Stimulated activated naive B cell treated with anti-CD40 and anti-IgM and Interleukin-4, amounts not matched to agents 10 μg/mL and 1 μg/mL and 100 μg/mL, for 72 hours (primary cell): ENCODE measurements at places on chromosomes 1 and 21.

- DNase-seq, result no peak
Measured at GRCh38 chr1:20344738-20345137, 54.1 kb downstream of the VWA5B1 start.

DNA sequence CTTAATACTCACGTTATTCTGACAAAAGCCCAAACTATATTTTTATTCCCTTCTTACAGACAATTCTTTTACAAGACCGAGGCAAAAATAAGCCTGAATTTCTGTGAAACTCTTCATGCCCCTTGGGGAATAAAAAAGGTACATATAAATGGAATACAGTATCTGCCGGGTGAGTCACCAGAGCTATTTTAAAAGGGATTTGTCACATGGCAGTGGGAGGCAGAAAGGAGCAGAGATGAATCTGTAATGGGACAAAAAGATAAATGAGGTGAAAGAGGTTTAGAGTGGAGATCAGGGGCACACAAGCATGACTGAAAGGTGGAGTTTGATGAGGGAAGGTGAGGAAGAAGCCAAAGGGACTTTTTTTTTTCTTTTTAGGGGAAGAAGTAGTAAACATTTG, 8.8 kb downstream of the XCL1 start:
- DNase-seq, result no peak

DNA sequence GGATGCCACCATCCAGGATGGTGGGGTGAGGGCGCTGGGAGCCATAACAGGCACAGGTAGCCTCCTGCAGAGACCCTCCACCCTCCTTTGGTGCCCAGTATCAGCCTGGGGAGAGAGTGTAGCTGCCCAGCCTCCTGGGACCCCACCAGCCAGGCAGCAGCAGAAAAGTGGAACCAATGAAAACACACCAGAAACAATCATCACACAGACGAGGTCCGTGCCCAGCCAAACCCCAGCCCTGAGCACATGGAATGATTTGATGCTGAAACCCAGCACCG, 285.1 kb downstream of the PTPRU start:
- DNase-seq, result no peak

DNA sequence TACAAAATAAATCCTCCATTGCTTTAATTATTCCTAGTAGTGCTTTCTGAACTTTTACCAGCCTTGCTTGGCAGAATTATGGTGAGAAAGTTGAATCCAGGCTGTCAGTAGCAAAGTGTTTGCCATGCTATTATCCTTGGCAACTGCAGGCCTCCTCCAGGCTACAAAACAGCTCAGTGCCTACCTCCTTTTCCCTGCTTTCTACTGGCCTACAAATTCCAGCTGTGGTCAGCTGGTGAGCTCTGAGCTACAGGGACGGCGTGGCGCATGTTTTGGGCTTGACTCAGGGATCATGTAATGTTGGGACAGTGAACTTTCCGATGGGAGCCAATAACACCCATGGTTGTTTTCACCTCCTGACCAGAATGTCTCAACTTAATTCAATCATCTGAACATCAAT, 456.1 kb upstream of the ADAMTS5 start:
- no peak for DNase-seq

DNA sequence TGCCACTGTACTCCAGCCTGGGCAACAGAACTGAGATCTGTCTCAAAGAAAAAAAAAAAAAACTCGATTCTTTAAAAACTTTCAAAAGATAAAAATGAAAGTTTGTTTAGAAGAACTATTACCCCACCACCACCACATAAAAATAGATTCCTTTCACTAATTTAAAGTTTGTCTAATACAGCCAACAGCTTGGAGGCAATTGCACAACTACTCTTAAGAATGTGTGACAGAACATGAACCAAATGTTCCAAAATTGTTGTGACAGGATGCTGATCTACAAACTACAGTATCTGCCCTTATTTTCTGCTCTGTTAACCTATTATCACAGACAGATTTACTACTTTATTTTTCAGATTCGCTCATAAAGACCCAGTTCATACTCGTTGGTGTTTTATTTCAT, 5.5 kb upstream of the TGFBR3 start:
- DNase-seq, result no peak

DNA sequence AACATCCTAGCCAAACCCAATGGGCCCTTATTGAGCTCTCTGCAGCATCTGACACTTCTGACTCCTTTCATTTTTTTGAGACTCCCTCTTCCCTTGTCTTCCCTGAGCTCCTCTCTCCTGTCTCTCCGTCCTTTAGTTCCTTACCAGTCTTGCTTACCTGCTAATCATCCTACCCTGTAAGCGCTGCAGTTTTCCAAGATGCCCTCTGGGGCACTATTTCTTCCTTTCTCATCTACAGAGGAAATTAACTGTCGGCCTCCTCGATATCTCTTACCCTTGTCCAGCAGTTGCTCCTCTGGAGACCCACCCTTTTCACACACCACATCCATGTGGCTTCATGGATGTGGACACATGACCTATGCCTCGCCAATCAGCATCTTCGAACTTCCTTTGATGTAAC, 6.8 kb downstream of the GPR161 start:
- no peak for DNase-seq

GRCh38 chr21:28810826-28811524, 181.7 kb downstream of the LTN1 start:
- no peak for DNase-seq

DNA sequence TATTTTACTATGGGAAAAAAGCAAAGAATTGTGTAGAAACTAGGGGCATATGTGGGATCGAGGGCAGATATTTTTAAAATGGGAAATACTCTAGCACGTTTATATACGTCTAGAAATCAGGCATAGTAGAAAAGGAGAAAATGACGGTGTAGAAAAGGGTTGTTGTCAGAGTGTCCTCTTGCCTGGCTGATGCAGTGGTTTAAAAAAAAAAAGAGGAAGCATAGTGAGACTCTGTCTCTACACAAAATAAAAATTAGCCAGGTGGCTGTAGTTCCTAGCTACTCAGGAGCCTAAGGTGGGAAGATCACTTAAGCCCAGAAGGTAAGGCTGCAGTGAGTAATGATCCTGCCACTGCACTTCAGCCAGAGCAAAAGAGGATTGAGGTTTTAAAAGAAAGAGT, 64.7 kb upstream of the LRRC7 start:
- no peak for DNase-seq

DNA sequence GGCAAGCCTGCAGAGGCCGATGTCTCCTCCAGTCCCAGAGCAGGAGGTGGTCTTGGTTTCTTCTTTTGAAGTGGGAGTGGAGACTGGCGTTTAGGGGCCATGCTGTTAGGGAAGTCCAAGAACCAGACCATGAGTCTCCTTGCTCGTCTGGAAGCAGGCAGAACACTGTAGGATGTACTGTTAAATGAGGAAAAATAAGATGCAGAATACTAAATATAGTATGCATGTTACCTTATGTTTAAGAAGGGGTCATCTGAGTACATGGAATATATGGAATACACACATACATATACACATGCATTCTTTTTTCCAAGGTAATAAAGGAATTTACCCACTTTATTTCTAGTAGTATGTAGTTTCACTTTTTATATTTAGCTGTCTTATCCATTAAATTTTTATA, at the start of gene SETSIP:
Gene SETSIP (minus strand): TSS at position 101 of the 400 bp plus-strand sequence. CDS start 0 bp downstream, at position 101.
- DNase-seq, result no peak

DNA sequence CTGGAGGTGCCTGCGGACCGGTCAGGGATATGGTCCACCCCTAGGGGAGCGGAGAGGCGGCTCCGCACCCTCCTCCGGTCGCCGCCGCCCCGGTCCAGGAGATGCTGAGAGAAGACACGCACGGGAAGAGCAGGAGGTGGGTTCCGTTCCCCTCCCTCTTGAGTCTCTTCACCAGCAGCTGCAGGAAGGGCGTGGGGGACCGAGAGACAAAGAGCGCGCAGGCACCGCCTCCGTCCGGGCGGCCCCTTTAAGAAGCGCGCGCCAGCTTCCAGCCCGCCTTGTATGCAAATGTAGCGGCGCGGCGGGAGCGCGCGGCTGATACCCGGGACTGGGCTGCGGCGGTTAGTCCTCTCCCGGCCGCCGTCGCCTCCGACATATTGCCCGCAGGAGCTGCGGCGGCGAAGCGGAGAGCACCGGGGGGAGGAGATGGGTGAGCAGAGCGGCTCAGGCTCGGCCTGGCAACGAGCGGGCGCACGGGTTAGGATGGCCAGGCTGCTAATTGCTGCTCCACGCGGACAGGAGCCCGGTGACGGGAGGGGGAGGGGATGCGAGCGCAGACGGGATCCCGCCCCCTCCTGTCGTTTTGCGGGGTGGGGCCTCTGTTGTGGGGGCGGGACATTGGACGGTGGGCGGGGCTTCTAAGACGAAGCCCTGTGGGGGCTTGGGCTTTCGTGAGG, at the start of gene TMEM39B:
Gene TMEM39B (plus strand): TSS at position 318 of the 677 bp plus-strand sequence. CDS start 109 bp downstream, at position 427.
- peak; percentile 92 for DNase-seq

DNA sequence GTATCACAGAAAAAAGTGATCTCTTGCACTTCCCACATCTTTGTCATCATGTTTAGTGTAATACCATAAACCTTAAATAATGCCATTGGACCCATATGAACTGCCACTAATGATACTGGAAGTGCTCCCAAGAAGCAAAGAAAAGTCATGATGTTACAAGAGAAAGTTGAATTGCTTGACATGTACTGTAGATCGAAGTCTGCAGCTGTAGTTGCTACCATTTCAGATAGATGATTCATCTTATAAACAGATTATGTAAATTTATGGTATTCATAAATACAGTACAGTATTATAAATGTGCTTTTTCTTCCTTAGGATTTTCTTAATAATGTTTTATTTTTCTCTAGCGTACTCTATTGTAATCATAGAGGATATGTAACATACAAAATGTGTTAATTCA, 30.1 kb upstream of the LAMC2 start:
- DNase-seq, result no peak

DNA sequence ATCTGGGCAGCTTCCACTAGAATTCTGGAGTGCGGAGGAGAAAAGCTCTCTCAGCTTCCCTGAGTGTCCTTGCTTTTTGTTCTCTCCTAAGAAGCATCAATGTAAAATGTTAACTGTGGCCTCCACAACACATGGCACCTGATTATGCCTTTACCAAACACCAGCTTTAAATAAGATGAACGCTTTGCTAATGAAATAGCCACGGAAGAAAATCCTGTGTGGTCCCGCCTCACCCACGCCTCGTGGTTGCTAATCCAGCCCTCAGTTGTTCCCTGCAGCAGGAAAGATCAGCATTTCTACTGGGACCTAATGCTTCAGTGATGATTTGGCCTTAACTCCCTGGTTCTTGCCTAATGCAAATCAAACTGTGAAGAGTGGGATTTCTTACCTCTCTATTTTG, 1.8 kb upstream of the ERG start:
- DNase-seq, result no peak

DNA sequence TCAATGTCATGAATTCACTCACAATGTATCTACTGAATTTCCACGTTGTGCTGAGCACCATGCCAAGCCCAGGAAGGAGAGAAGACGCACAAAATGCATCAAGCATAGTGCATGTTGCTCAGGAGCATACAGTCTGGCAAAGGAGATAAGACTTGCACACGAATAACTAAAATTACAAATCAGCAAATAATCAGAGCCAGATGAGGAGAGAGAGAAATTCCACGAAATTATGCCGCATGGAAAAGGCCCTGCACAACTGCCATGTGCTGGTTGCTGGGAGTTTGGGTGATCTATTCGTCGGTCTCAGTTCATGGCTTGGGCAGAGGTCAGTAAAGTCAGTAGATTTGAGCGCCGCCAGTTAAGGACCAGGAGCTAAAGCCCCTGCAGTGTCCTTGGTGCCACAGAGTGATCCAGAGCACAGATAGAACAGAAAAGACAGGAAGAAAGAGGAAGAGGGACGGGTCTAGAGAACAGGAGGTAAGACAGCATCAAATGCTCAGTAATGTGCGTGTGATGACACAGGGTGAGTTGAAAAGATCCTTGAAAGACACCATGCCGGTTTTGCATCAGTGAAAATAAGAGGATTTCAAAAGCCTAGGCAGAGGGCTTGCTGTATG, 55.1 kb upstream of the ZNF281 start:
- no peak for DNase-seq

GRCh38 chr1:156711011-156711817, 5.8 kb upstream of the CRABP2 start:
- no peak for DNase-seq

GRCh38 chr1:87179076-87179810, 149.4 kb upstream of the LMO4 start:
- DNase-seq, result no peak

- no peak for DNase-seq
Measured at GRCh38 chr1:69513601-69514000, 54.1 kb upstream of the LRRC7 start.

- DNase-seq, result no peak
Measured at GRCh38 chr21:46041183-46041582, 56.7 kb upstream of the COL6A2 start.

DNA sequence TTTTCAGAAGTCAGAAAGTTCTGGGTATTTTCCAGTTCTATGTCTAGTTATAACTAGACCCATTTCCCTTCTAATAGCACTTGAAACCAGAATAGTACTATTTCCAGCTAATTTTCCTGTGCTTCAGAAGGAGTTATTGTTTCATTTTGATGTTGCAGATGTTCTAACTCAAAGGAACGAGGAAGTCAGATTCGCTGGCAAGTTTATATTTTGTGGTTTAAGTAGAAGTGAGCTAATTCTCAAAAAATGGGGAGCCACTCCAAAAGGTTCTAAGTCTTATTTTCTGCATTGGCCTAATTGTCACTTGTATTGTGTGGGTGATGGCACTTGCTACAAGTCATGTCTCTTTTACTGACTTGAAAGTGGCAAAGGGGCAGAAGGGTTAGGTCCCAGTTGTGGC, 18.1 kb downstream of the CCDC185 start:
- DNase-seq, result no peak

DNA sequence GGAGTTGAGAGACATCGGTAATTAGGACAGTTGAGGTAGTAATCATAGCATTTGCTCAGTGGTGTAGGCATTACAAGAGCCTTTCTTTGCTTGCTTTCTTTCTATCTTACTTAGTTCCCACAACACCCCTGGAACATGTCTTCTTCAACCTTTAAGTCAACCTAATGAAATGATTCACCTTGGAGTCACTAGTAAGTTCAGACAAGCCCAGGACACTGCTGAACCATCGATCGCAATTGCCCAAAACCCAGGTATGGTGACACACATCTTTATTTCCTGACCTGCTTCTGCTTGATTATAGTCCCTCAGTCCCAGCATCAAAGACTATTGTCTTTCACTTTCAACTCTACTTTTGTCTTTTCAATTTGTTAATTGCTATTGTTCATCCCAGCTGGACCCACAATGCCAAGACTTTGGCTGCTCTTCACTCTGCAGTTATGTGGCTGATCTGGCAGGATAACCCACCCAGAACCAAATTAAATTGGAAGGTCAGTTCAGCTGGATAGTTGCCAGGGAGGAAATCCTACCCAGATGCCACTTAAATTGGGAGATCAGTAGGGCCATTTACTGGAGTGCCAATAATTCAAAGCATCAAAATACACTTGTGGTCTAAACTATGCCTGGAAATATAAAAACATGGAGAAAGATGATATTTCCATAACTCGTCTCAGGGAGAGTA, 272.9 kb downstream of the RWDD3 start:
- no peak for DNase-seq

- DNase-seq, result no peak
Measured at GRCh38 chr1:231706934-231707333, 80.3 kb downstream of the DISC1 start.

GRCh38 chr1:182249201-182249676, 142.4 kb downstream of the GLUL start:
- DNase-seq, result no peak
